ENCODE measurements at places on chromosomes 7 and 10.

- DNase-seq, result no peak
Measured at GRCh38 chr10:118307220-118307619, 34.9 kb downstream of the FAM204A start.

DNA sequence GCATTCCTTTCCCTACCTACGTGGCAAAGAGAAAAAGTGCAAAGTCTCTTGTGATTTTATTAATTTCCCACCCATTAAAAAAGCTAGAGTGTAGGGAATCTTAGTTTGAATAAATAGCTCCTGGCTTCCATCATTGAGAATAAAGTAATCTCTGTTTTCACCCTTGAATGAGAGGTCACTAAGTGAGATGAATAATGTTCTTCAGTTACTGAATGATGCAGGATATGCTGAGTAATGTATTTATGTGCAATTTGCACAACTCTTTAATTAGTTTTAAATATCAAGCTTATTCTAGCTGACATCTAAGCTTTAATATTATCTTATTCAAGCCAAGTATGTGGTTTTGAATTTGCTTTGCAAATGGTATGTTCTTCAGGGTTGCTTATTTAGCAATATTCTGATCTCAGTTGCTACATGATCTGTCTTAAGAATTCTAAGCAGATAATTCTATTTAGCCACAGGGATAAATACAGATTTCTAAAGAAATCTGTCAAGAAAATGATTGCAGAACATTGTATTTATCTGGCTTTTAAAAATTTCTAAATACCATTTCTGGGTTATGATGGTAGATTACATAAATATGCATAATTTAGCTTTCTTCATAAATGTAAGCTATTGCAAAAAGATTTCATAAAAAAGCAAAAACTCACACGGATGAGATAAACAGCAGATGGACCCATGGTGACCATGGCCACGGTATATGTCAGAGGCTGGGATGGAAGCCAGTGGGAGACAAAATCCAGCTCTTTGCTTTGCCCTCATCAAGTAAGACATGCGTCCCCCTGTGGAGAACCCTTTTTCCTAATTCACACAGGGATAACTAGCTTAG lies 141.0 kb downstream of the MACC1 start:
- no peak for DNase-seq

- no peak for DNase-seq
Measured at GRCh38 chr7:99210265-99210970, 2.5 kb upstream of the KPNA7 start.

GRCh38 chr7:46752881-46753366 lies 829.0 kb downstream of the TNS3 start:
- DNase-seq, result no peak

DNA sequence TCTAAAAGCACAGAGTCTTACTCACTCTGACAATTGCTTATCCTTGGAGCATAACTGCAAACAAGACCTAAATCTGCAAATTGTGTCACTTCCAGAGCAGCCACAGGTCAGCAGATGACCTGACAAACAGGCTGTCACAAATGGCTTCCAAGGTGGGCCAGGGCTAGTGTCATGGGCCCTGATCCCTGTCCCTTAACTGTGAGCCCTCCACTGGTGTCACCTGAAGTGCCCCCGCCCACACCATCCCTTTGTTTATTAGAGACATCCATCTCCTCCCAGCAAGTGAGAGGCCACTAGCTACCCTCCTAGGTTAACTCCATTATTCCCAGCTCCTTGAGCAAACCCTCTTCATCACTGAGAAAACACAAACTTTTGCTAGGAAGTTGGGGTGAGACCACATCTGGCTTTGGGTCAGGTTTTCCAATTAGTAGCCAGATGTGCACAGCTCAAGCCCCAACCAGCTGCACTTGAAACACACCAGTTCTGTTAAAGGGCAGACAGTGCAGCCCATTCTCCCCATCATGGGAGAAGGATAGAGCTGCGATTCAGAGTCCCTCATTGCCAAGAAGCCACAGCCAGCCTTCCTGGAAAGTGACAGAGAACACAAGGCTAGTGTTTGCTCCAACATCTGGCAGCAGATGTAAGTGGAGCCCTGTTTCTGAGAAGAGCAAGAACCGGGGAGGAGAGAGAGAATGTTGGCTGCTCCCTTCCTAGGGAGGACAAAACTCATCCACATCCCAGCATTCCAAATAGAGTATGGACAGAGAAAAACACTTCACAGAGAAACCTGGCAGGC lies 75.7 kb upstream of the NANOS1 start:
- DNase-seq, result no peak

DNA sequence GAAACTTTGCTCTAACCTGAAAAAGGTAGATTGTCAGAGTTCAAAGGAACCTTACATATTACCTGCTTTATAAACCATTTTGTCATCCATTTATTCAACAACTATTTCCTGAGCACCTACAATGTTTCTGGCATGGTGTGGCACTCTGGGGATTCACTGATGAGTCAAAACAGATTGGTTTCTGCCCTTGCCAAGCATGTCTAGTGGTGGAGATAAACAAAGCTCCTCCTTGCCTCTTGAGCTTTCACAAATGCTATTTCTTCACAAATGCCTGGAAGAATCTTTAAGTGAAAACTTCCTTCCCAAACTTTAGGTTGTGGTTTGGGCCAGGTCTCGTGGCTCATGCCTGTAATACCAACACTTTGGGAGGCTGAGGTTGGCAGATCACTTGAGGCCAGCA lies 85.1 kb upstream of the RELN start:
- DNase-seq, result no peak

GRCh38 chr10:43199088-43199683 lies 60.9 kb downstream of the CSGALNACT2 start:
- DNase-seq, result no peak

DNA sequence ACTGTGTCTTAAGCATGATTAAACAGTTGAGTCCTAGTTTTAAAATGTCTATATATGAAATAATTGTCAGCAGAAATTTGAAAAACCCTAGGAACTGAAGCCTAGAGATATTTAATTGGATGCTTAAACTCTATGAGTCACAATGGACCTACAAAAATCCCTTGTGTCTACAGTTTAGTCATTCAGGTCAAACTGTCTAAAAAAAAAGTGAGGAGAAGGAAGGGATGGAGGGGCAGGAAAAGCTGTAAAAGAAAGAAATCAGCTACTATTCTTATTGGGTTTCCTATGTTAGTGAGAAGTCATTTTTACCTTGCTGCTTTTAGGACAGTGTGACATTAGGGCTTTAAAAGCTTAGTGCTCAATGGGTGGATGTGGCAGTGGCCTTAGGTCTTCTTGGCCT lies 406.1 kb upstream of the FZD8 start:
- no peak for DNase-seq

- no peak for DNase-seq
Measured at GRCh38 chr7:138008019-138008587, 6.2 kb upstream of the CREB3L2 start.

GRCh38 chr10:20108021-20108420 lies 291.8 kb downstream of the PLXDC2 start:
- DNase-seq, result no peak

- no peak for DNase-seq
Measured at GRCh38 chr7:94266238-94266644, 128.5 kb upstream of the COL1A2 start.

DNA sequence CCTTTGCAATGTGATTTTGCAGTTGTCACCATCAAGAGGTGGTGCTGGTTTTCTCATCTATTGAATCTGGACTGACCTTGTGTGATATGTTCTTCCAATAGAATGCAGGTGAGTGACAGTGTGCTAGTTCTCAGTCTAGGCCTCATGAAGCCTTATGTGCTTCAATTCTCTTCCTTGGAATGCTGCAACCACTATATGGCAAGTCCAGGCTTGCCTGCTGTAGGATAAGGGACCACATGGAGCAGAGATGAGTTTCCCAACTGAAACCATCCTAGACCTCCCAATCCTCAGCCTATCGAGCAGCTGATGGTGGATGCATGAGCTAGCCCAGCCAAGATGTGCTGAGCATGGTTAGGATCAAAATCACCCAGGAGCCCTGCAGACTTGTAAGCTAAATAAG lies 32.6 kb upstream of the ARHGAP21 start:
- no peak for DNase-seq
